T1000 (cell line): ENCODE measurements at places on chromosomes 1 and 21.

DNA sequence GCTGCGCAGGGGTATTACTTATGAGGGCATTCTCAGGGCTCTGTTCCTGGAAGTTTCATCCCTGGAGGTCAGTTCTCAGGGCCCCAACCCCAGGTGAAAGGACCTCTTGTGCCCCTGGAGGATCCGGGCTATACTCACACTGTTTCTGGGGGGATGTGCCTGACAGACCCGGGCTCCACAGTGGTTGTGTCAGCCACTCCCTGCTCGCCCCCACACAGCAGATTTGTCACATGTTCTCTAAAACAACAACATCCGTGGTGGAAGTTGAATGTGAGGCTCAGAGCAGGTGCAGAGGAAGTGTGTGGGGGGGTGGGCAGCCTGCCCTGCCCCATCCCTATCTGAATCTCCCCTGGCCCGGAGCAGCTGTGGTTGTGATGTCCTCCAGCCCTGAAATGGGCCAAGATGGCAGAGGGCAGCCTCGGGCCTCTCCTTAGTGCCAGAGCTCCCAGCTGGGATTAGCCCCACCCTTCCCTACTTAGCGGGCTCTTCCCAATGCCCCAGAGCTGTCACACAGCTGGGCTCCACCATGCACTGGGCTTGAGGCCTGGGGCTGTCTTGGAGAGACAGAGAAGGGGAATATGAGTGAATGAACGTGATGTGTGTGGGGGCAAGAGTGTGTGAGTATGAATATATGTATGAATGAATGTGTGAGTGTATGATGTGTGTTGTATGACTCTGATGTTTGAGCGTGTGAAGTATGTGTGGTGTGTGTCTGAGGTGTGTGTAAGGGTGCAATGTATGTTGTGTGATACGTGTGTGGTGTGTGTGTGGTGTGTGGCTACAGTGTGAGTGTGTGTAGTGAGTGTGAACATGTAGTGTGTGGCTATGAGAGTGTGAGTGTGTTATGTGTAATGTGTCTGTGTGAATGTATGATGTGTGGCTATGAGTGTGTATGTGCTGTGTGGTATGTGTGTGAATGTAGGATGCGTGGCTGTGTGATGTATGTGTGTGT lies 1.5 kb upstream of the FCMR start:
- no peak for DNase-seq

DNA sequence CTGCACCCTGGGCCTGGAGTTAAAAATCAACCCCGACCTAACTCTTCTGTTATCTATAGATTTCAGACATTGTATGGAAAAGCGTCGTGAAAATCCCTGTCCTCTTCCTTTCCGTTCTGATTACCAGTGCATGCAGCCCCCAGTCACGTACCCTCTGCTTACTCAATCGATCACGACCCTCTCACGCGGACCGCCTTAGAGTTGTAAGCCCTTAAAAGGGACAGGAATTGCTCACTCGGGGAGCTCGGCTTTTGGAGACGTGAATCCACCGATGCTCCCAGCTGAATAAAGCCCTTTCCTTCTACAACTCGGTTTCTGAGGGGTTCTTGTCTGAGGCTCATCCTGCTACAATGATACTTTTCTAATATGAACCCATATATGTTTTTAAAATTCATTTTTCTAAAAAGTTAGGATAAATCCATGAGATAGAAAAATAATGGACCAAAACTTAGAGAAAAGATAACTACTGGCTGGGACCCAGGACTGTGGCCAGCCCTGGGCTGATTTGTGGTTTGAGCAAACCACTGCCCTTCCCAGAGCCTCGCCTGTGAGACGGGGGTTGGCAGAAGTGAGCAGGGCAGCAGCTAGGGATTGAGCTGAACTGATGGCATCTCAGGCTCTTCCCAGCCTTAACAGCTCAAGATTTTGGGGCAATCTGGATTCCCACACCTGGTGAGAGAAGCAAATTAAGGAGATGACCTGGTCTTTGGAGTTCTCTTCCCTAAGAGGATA lies 5.0 kb downstream of the UQCRHL start:
- no peak for DNase-seq

- no peak for DNase-seq
Observed at GRCh38 chr1:22412932-22413727, 38.5 kb upstream of the ZBTB40 start.

GRCh38 chr1:200143347-200143746 lies 115.8 kb downstream of the NR5A2 start:
- no peak for DNase-seq

GRCh38 chr1:150796374-150796773 lies 11.7 kb downstream of the CTSK start:
- DNase-seq, result no peak

DNA sequence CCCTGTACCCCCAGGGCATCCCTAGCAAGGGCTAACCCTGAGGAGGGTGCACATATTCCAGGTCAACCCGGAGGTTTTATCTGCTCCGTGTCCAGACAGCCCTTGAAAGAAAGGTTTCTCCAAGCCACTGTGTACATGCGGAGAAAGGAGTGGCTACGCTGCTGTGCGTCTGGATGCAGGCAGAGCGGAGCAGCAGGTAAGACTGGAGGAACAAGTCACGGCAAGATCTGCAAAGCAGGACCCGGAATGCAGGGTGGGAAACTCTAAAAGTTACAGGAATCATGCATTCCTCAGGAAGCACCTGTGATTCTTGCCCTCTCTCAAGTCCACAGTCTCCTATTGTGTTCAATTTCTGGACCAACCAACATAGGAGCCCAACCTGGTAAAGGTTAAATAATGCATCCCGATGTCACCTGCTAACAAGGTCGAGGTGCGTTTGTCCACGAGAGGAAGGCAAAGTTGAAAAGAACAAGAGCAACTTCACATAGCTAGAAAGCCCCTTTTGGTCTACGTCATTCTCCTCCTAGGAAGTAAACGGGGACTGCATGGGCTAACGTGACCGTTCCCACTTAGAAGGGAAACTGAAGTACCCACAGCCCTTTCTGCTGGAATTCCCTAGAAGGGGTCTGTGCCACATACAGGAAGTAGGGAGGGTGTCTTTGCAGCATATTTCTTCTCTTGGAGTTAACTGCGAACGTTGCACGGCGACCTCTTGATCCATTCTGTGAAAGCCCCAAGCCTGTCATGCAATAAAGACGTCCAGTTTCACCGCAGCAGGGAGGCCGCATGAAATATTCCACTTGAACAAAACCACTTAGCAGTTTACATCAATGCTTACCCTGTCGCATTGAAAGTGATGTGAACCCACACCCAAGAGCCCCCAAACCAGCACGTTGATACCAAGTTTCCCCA lies 5.8 kb downstream of the TIAM1 start:
- DNase-seq, result no peak

- DNase-seq, result no peak
Observed at GRCh38 chr1:30824736-30825429, 67.3 kb upstream of the LAPTM5 start.

GRCh38 chr1:172484252-172484651 lies 40.4 kb upstream of the PIGC start:
- DNase-seq, result no peak

- no peak for DNase-seq
Observed at GRCh38 chr1:230127105-230128054, 60.3 kb downstream of the GALNT2 start.

DNA sequence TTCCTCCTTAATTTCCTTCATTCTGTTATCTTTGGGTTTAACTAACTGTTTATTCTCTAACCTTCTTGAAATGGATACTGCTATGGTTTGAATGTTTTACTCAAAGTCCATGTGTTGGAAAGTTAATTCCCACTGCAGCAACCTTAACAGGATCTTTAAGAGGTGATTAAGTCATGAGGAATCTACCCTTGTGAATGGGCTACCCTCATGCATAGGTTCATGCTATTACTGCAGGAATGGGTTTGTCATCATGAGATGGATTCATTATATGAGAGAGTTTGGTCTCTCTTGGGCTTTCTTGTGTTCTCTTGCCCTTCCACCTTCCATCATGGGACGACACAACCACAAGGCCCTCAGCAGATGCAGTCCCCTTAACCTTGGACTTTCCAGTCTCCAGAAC lies 516.9 kb downstream of the ADGRL2 start:
- DNase-seq, result no peak

DNA sequence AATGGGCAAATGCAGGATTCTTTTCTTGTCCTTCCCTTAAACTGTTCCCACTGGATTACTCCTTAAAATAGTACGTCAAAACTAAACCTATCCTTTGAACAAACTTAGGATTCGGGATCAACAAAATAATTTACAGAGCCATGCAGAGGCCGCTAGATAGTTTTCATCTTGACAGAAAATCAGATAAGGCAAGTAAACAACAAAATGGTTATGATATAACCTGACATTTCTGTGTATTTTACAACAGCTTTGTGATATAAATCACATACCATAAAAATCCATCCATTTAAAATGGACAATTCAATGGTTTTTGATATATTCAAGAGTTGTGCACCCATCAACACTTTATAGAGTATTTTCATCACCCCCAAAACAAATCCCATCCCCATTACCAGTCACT lies 11.2 kb downstream of the SCAF4 start:
- no peak for DNase-seq

GRCh38 chr1:66446261-66447001 lies 87.5 kb upstream of the SGIP1 start:
- DNase-seq, result peak; percentile 38

DNA sequence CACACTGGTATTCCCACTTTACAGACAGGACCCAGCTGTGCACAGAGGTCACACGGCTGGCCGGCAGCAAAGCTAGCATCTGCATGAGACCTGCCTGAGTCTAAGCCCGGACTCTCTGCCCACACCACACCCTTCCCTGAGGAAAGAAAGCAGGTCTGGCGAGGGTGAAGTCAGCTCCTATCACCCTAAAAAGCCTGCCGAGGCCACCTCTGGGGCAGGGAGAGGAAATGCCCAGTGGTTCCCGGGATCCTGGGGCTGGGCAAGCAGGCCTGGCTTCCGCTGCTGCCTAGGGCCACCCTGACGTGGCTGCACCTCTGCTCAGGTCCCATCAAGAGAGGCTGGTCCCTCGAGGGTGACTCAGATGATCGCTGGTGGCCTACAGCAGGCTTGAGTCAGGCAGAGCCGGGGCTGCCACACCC lies 42.2 kb downstream of the RAP1GAP start:
- no peak for DNase-seq

DNA sequence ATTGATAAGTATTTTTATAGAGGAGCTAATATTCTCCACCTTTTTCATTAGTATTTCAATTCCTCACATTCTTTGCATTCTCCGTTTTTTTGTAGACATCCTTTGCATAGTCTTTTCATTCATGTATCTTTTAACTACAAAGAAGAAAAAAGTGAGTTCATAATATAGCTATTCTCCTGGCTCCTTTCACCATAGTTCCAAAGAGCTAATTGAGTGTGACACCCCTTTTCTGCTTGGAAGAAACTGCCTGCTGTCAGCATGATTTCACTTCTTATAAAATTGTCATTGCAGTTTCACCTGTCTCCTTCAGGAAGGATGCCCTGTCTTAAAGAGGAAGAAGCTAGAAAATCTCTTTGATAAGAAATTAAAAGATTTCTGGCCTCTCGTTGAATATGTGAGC lies 991.1 kb downstream of the KCNT2 start:
- DNase-seq, result no peak

DNA sequence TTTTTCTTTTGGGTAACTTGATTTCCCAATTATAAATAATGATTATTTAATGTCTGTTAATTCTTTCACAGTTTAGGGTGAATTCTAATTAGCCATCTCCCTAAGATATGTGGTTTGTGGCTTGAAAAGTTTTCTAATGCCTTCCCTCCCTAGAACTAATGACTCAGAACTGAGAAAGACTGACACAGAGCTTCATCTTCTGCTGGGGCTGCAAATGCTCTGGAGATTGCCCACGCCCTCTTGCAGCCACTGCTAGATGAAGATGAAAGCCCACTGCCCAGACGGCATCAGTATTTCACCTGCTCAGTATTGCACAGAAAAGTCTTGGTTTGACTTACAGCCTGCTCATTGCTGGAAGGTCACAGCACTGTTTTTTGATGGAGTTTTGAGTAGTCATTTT lies 101.5 kb downstream of the ST6GALNAC3 start:
- DNase-seq, result no peak

DNA sequence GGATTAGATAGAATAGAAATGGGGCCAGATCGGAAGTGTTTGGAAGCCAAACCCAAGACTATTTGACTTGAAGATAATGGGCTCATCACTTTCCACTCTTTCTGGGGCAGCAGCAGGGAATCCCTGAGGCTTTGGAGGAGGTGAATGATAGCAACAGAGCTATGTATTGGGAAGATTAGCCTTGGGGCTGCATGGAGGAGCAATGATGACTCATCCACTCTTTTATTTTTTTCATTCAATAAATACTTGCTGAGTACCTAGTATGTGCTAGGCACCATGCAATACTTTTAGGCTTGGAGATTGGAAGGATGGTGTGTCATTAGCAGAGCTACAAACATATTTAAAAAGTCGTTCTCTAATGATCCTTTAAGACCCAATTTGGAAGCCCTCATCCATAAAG lies 166.9 kb upstream of the FOXD3 start:
- DNase-seq, result peak; percentile 8

DNA sequence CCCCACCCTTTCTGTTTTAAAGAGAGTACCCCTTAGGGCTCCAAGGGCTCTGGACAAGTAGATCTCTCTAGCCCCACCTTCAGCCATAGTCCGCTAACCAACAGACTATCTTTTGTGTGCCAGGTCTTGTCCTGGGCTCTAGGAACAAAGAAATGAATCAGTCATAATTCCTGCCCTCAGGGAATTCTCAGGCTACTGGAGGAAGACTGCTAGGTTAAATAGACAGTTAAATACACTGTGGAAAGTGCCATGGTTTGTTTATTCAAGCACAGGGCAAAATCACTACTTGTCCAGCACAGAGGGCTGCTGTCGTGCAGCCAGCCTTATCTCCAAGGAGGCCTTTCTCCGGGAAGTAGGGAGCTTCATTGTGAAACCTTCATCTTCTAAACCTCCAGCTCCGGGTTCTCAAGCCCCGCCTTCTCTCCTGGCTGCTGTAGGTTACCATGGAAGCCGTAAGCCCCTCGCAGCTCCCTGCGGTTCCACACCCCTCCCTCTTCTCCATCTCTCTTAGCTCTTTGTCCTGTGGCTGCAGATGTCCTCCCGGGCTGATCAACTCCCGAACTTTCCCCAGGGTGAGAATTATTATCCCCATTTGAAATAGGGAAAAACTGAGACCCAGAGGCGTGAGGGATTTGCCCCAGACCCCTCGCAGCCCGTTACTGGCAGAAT lies 29.8 kb downstream of the SHISAL2A start:
- peak; percentile 65 for DNase-seq

DNA sequence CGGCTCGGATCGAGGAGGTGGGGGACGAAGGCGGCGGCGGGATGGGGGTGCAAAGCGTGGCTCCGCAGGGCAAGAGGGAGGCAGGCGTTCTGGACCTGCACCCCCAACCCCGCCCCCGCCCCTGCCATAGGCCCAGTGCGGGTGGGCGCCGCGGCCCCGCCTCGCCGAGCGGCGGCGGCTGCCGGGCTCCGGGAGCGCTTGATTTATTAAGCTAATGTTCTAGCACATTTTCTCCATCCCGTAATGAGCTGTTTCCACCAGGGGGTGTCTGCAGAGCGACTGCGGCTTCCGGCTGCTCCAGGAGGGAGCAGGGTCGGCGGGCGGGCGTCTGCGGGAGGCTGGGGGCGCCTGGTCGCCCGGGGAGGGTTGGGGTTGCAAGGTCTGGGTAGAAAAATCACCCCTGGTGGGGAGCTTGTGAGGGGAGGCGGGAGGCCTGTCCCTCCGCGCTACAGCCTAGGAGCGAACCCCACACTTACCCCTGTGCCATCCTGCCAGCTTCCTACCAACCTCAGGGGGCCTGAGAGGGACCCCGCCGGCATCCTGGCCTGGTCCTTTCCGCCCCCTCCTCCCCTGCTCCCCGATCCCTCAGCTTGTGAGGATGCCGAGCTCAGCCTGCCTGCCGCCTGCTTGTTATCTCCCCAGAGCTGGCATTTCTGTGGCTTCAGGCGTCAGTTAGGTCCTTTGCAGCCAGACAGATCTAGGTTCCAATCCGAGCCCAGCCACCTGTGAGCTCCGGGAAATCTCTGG lies 48.5 kb upstream of the ACOT11 start:
- DNase-seq, result no peak

- no peak for DNase-seq
Observed at GRCh38 chr1:15943992-15944307, 32.0 kb downstream of the ZBTB17 start.
